ENCODE measurements at places on chromosomes 5 and 9.

DNA sequence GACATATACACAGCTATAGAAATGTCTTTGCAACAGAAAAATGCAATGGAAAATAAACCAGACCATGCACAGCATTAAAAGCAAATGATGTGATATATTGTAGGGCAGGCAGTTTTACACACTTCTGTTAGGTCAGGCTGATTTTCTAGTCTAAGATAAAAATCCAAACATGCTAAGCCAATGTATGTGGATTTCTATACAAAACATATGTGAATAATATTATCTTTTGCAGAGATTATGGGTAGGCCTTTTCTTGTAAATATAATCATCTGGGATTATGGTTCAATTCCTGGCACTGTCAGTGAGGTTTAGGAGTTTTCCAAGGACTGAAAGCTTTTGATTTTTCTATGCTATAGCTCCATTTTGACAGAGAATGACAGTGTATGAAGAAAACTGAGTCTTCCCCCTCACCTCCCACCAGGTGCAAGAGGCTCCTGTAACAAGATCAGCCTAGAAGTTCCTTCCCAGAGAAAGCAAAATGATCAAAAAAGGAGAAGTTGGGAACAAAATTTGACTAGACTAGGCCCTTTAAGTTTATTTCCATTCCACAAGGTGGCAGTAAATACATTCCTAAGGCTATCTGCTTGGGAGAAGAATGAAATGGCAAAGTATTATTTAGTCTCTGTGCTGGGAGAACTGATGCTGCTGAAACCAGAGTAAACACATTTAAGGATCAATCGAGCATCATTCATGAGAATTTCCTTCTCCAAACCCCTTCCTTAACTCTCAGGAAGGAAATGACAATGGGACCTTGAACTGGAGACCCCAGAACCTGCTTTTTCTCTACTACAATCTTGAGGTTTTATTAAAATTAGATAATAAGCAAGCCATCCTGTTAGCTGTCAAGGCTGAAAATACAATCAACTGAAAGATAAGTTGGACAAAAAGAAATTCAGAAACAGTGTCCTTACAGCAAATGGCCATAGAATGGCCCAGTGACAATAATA is 133.0 kb upstream of the TUT7 start:
- DNase-seq = peak; percentile 75

GRCh38 chr5:76642390-76643040 is 19.3 kb upstream of the F2RL2 start:
- DNase-seq = peak; percentile 63

- DNase-seq = peak; percentile 48
Measured at GRCh38 chr9:94800424-94801117, 74.1 kb downstream of the AOPEP start.

- DNase-seq = no peak
Measured at GRCh38 chr5:173973616-173973969, 15.4 kb upstream of the C5orf47 start.

- no peak for DNase-seq
Measured at GRCh38 chr9:92066168-92066567, 49.0 kb downstream of the SPTLC1 start.

DNA sequence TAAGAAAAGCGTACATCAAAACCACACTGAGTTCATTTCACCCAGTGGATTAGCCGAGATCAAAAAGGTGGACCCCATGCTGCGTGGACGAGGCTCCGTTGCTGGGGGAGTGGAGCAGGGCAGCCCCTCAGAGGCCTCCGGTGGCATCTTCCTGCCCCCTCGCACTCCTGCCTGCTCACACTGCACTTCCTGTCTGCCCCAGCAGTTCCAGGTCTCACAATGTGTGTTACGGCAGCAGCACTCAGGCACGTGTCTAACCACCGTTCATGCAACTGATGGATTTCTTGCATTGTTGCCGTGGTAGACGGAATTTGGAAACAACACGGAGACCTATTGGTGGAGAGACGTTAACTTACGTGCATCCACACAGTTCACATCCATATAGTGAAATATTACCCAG is 196.6 kb upstream of the OTULINL start:
- no peak for DNase-seq

- DNase-seq = peak; percentile 86
Measured at GRCh38 chr9:79189511-79189924, 382.2 kb upstream of the TLE4 start.

DNA sequence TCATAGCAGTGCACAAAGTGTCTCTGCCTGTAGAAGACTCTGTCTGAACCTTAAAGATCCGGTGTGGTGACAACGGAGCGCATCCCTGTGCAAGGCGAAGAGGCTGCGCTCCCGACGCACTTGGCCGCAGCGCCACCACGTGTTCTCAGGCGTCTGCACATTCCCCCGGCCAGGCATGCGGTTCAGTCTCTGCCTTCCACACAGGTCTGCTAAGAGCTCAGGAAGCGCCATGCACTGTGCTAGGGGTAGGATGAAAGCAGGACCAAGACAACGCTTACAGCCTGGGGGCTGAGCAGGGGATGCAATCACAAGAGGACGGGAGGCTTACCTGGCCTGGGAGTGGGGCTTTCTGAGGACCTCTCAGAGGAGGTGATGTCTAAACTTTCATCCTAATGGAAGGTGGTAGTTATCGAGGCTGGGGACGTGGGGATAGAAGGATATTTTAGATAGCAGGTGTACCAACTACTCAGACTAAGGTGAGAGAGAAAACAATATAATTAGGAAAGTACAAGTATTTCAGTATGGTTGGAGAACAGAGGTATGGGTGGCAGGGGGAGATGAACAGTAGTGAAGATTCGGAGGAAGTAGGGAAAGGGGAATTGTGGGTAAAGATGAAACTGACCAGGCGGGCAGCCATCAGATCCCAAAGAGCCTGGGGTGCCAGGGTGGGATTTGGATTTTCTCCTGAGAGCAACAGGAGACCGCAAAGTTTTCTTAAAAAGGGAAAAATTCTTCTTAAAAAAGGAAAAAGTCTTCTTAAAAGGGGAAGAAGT is 13.3 kb downstream of the CAPSL start:
- peak; percentile 82 for DNase-seq

DNA sequence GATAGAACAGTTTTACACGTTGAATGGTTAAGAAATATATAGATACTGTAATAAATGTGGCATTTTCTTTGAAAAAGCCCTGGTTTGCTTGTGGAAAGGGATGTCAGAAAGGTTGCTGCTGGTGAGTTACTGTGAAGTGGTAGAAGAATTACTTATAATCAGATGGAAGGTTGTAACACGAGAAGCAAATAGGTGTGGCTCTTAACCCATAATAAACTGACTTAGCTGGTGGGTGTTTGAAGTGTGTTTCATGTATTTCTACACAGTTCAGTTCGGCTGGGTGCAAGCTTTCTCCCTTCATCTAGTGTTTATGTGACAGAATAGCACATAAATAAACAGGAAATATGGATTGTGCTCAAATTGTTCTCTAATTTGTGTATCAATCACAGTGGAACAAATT is 5.5 kb downstream of the CNOT6 start:
- DNase-seq = no peak

- peak; percentile 48 for DNase-seq
Measured at GRCh38 chr9:4743131-4743875, 2.3 kb upstream of the AK3 start.

GRCh38 chr5:136910625-136911024 is 545.3 kb upstream of the TRPC7 start:
- no peak for DNase-seq

- no peak for DNase-seq
Measured at GRCh38 chr5:129977810-129978209, 73.5 kb downstream of the CHSY3 start.

DNA sequence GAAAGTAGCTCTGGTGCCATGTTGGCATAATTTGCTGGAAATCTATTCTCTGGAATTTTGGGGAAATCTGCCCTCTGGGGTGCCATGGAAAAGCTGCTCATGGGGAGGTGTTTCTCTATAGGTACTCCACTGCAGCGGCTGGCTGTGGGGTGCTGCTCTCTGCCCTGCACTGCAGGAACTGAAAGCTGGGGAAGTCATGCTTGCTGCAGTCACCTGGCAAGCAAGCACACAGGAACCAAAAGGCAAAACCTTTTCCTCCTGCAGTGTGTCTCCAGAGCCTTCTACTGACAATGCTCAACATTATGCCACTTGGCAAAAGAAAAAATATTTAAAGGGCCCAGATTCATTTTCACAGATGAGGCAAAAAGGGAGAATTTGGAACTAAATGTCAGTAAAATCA is 25.8 kb upstream of the CARNMT1 start:
- DNase-seq = no peak

DNA sequence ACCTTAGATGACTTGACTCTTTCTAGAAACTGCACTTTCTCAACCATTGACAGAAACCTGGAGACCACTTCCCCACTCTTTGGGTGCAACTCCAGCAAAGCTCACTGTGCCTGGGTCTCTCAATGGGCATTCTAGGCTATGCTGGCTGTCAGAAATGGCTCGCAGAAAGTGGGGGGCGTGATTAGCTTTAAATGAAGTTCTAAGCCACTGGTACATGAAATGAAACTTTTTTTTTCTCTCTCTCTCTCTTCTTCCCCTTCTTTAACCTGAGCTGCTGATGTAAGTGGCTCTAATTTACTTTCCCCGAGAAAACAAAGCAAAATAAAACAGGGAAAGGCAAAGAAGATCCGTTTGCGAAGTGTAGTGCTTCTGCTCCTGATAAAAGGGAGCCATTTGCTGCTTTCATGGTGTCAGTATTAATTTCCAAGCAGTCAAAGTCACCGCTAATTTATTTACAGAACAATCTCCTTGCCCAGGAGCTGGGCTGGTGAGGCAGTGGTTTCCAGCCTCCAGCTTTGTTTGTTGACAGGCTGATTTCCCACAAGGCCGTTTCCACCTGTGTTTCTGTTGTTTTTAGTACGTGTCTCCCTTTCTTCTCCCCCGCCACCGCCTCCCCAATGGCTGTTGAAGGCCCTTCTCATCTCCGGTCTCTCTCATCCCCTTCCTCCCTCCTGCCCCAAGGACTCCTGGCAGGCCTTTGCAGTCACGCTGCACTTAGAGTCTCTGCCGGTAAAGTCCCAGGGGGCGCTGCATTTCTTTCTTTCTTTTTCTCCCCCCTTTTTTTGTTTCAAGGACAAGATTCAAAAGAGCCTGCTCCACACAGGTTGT is 422.9 kb downstream of the EBF1 start:
- DNase-seq = no peak

DNA sequence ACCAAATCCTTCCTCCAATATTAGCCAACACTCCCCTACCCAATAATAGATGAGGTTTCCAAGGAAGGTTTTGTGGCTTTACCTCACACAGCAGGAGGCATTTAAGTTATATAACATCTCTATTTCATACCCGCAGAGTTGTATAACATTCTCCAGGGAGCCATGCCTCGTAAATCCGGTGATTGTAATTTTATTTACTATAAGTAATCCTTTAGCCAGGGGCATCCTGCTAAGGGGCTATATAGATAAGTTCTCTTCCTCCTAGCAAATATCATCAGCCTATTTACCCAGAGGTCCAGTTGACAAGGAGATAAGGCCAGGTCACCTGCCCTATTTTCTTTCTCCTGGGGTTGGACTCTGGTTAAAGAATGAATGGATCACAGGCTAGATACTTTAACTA is 2051.0 kb downstream of the EFNA5 start:
- DNase-seq = no peak

DNA sequence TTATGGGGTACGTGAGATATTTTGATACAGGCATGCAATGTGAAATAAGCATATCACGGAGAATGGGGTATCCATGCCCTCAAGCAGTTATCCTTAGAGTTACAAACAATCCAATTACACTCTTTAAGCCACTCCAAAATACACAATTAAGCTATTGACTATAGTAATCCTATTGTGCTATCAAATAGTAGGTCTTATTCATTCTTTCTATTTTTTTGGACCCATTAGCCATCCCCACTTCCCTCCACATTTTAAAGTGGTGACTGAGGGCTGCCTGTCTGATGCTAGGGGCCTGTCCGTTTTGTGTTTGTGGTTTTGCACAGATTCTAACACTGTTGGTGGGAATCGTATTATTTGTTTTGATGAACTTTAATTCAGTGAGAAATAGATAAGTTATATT is 129.7 kb upstream of the DHFR start:
- DNase-seq = no peak

DNA sequence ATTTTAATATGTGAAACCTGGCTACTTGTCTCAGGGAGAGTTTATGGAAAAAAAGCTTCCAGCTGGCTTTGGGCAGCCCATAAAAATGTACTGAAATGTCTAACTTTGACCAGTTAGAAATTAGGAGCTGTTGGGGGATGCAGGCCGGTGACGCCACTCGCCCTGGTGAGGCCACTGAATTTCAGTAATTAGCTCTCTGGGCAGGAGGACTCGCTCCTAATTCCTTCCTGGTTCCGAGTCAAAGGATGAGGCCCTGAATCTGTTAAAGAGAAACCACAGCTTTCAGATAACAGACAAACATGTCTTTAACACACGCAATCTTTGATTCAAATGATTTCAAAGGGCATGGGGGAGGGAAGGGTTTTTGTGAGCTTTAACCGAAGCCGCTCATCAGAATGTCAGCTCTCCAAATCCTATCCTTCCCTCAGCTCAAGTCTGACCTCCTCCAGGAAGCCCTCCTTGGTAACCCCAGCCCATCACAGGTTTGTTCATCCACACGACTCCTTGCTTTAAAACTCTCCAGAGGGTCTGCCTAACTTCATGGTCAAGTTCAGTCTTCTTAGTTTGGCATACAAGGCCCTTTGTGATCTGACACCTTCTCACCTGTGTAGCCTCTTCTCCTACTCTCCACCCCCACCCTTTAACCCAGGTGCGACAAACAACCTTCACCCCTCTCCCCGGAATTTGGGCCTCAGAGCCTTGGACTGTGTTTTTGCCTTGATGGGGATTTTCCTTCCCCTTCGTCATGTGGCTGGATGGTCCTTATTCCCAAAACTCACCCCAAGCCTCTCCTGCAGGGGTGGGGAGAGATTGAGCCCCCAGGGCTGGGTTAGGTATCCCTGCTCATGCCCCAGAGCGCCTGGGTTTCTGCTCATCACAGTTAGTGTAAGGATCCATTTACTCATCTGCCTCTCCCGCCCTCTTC is 13.6 kb upstream of the PHF19 start:
- no peak for DNase-seq

DNA sequence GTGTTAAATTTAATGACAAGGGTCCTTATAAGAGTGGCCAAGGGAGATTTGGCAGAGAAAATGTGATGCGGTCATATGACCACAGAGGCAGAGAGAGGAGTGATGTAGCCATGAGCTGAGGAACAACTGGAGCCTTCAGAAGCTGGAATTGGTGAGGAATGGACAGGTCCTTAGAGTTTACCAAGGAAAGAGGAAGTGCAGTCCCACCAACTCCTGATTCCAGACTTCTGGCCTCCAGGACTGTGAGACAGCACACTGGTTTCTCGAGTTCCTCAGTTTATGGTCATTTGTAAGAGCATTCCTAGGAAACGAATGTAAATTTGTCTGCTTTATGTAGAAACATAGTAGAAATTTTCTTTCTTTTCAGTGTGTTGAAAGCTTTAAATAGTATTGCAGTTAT is 410.1 kb downstream of the CDH18 start:
- DNase-seq = no peak

DNA sequence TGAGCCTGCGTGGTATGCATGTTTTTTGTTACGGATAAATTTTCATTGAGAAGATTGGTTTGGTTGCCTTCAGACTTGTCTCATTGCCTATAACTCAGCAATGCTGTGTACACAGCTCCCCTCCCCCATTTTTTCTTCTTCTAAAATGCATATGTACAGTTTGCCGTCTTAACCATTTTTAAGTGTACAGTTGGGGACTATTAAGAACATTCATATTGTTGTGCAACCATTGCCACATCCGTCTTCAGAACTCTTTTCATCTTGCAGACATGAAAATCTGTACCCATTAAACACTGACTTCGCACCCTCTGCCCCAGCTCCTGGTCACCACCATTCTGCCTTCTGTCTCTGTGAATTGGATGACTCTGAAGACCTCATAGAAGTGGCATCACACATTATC is 6.2 kb downstream of the EXOC3 start:
- DNase-seq = no peak

GRCh38 chr5:5360941-5361520 is 61.4 kb upstream of the ICE1 start:
- no peak for DNase-seq
